NCI-H1092 treated with DMSO at 0.1 percent for 48 hours (cell line): ENCODE measurements at places on chromosomes 16 and 17.

- no peak for DNase-seq
Measured at GRCh38 chr17:77133087-77133638, 7.6 kb upstream of the SEC14L1 start.

GRCh38 chr16:27445502-27446175 lies 43.7 kb downstream of the IL21R start:
- no peak for DNase-seq

- DNase-seq, result no peak
Measured at GRCh38 chr17:79011451-79012147, 2.0 kb upstream of the CANT1 start.

- DNase-seq, result no peak
Measured at GRCh38 chr16:68389006-68389405, 59.3 kb downstream of the SMPD3 start.

GRCh38 chr17:52710363-52710901 lies 551.9 kb upstream of the CA10 start:
- no peak for DNase-seq

DNA sequence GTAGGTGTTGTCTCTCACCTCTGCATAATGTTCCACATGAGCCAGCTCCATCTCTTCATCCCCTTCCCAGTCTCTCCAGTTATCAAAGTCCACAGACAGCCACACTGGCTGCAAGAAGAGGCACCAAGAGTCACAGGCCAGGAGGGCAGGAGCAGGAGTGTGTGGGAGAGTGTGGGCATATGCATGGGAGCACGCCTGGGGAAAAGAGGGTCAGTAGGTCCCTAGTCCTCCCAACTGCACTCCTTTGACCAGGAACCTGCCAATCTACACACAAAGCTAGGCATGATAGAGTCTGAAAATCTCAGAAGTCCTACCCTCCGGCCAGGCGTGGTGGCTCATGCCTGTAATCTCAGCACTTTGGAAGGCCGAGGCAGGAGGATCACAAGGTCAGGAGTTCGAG lies 7.3 kb upstream of the AARSD1 start:
- no peak for DNase-seq

DNA sequence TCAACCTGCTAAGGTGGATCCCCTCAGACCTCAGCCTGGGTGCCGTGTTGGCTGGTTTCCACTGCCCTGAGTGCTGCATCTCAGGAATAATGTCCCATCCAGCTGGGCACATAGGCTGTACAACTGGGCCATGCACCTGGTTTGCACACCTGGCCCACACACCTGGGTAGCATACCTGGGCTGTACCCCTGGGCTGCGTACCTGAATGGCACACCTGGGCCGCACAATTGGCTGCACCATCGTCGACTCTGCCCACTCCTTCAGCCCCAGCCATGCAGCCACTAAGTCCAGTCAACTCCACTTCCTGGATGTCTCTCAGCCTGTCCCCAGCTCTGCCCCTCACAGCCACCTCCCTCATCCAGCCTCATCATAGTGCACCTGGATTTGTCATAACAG lies 7.9 kb downstream of the SLC5A10 start:
- no peak for DNase-seq

GRCh38 chr17:74595037-74595750 lies 3.1 kb upstream of the CD300LD start:
- DNase-seq, result no peak

DNA sequence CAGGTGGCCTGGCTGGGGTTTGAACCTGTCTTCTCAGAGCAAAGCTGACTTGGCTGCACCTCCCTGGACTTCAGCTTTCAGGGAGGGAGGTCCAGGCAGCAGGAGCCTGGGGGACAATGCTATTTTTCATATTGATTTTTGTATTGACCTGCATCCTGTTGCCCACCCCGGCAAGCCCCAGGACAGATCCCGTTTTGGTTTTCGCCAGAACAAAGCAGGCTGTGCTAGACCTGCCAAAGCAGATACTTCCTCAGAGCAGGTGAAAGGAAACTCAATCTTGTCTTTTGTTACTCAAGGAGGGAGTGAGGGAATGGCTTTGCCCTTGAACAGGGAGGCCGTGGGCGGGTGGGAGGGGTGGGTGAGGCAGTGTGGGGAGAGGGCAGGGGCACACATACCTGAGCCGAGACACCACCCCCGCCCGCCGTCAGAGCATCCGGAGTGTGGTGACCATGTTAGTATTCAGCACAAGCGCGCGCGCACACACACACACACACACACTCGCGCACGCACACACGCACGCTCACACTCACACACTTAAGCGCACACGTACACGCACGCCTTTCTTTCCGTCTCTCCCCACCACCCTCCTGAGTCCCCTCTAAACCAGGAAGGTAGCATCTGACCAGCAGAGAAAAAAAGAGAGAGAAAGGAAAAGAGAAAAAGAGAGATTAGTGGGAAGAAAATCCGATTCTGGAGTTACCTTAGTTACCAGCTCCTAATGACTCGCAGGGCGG lies 59.5 kb downstream of the RAI1 start:
- DNase-seq, result no peak

- no peak for DNase-seq
Measured at GRCh38 chr17:77890771-77891170, 67.7 kb upstream of the TNRC6C start.

- DNase-seq, result no peak
Measured at GRCh38 chr16:71467810-71468209, 5.8 kb upstream of the ZNF23 start.

- DNase-seq, result no peak
Measured at GRCh38 chr17:19726631-19727376, 10.4 kb upstream of the SLC47A2 start.

- DNase-seq, result peak; percentile 81
Measured at GRCh38 chr16:85227946-85228862, 115.9 kb upstream of the CIBAR2 start.
